ENCODE measurements at places on chromosomes 7 and 10.
A peak's percentile ranks its signal among the peaks of the same experiment; 100 is the strongest.

- no peak for DNase-seq
These were observed 476.2 kb upstream of the FZD8 start for GRCh38 chr10:36118314-36118713.

GRCh38 chr7:74343281-74344131, 54.3 kb downstream of the CLIP2 start:
- no peak for DNase-seq

DNA sequence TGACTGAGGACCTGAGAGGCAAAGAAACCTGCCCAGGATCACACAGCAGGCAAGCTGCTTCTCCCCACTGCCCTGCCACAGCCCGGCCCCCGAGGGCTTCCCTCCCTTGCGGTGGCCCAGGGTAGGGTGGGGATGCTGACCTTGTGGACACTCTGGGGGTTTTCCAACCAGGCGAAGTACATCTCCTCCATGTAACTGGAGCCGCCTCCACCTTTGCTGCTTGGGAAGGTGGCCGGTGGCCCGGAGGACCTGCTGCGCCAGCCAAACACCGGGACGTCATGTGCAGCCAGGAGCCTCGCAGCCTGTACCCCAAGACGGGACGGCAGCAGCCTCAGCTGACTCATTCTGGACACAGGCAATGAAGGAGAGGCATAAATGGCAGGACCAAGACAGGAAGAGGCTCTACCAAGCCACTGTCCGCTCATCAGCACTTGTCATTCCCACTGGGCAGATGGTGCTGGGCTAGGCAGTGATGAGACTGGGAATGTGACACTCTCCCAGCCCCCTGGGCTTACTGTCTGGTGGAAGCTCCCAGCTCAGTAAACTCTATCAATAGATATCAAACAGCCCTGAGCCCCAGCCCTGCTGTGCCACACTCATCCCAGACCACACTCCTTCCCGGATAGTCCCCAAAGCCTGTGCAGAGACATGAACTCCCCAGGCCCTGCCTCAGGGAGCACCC, 3.7 kb downstream of the OGDHL start:
- no peak for DNase-seq

DNA sequence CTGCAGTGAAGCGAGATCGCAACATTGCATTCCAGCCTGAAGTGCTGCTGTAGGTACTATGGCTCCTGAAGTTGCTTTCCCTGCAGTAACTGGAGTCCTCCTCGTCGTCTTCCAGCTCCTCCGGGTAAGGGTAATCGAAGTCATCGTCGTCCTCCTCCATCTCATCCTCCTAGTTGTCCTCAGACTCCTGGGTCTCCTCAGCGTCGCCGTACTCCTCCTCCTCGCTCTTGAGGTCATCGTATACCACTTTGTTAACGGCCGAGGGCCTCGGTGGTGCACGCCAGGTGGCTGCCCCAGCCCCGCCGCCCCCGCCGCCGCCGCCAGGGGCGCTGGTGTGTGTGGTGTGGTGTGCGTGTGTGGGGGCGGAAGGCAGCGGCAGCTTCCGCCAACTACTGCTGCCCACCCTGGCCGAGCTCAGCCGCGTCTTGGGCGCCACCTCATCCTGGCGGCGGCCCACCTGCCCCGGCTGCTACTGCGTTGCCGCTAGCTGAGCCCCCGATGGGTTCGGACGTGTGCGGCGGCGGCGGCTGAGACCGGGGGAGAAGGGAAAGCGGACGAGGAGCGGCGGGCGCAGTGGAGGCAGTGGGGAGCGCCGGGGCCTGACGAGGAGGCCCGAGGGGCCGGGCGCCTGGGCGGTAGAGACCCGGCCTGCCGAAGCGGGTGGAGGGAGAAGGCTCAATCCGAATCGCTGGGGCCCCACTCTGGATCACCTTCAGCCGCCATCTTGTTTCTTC, 11.8 kb upstream of the ACBD5 start:
- DNase-seq, result peak; percentile 51

- no peak for DNase-seq
These were observed at the start of gene PRSS2 for GRCh38 chr7:142770661-142771352. Gene PRSS2 (plus strand): TSS chr7:142770970. CDS start chr7:142770983, 13 bp downstream.

DNA sequence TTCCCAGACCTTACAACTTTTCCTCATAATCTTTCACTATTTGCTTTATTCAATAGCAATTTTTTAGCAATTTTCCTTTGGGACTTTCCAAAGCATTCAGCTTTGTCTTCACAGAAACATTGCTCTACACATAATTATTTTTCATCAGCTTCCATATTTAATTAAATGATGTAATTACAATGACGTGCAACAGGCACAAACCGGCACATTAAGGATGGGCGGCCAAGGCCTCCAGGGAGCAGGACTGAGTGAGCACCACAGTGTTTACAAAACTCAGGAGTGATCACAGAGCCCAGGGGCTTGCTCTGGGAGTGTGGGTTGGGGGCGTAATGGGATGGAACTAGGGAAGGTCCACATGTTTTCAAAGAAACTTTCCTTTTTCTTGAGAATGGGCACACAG, 69.8 kb downstream of the MAD1L1 start:
- peak; percentile 12 for DNase-seq

- DNase-seq, result no peak
These were observed 136.2 kb downstream of the PLXDC2 start for GRCh38 chr10:19952224-19953010.

DNA sequence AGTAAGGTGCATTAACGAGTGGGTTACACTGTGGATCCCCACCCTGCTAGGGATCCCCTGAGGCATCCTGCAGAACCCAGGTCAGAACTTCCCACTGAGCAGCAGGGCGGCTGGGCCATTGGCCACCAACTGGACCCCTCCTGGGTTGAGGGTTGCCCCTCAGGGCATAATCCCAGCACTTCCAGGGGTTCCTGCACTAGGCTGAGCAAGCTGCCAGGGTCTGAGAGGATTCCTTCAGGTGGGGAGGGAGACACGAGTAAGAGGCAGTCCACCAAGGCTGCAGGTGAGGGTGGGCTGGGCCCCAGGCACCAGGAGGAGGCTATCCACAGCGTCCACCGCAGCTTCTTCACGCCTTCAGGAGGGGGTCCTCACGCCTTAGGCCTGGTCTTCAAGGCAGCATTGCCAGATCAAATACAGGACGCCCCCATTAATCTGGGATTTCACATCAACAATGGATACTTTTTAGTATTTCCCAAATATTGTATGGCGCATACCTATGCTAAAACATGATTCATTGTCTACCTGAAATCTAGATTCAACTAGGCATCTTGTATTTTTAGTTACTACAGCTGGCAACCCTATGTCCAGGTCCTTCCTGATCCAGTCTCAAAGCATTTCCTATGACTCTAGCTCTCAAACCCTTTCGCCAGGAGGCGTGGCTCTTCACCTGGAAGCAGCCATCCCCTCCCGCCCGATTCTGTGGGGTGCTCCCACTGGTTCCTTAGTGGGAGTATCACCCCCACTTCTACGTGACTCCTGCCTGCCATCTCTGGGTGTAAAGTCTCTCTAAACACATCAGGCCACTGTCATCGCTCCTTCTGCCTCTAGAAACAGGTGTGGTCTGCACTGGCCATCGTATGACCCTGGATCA, 4.1 kb downstream of the PRKAG2 start:
- no peak for DNase-seq

GRCh38 chr10:62054408-62054807, 152.9 kb downstream of the ARID5B start:
- no peak for DNase-seq

GRCh38 chr10:133529576-133529946, 2.4 kb downstream of the CYP2E1 start:
- DNase-seq, result no peak

- no peak for DNase-seq
These were observed 25.4 kb downstream of the HECW1 start for GRCh38 chr7:43137811-43138210.

DNA sequence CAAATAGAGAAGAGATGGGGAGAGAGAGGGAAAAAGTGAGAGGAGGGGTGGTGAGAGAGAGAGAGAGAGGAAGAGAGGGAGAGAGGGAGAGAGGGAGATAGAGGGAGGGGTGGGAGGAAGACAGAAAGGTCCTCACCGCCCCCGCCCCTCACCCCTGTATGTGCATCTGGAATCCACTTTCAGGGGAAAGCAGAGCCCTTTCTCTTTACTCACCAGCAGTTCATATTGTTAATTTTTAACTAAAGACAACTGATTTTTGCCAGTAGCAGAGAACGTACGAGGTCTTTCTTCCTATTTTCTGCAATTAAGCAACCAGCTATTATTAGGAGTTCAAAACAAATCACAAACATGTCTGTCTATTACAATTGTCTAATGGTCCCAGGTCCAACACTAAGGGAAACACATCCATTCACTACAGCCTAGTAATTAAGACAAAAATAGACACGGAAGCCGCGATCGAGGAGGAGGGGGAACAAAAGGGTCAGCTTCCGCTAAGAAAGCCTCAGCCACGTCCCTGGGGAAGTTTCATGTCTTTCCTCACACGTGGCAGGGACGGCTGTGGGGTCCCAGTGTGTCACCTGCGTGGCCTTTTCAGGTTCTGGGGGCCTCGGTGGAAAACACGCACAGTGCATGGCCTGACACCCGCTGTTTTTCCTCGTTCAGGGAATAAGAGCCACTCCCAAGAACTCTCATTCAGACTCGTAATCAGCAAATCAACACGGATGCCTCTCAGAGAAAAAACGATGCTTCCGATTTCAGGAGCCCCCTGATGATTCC, 572.0 kb downstream of the PTPRN2 start:
- no peak for DNase-seq

GRCh38 chr10:124232686-124233545, 139.5 kb upstream of the CHST15 start:
- DNase-seq, result no peak

DNA sequence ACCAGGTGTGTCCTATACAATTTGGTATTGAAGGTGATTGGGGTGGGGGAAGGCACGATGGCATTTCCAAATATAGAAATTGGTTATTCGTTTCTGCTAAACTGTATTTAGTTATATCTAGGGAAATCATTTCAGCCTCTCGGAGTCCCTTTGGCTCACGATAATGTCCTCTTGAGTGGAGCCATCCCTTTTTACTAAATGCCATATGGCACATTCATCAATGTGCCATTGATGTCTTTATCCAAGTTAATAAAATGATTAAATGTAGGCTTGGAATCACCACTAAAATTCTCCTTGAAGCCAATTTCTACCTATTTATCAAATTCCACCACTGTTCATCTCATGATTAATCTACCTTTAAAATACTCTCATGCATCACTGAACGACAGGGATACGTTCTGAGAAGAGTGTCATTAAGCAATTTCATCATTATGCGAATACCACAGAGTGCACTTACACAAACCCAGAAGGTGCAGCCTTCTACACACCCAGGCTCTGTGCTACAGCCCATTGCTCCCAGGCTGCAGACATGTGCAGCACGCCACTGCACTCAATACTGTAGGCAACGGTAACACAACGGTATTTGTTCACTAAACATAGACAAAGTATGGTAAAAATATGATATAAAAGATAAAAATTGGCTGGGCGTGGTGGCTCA, 219.2 kb upstream of the C7orf33 start:
- no peak for DNase-seq

- no peak for DNase-seq
These were observed 91.7 kb downstream of the SLC25A40 start for GRCh38 chr7:87784424-87784823.

DNA sequence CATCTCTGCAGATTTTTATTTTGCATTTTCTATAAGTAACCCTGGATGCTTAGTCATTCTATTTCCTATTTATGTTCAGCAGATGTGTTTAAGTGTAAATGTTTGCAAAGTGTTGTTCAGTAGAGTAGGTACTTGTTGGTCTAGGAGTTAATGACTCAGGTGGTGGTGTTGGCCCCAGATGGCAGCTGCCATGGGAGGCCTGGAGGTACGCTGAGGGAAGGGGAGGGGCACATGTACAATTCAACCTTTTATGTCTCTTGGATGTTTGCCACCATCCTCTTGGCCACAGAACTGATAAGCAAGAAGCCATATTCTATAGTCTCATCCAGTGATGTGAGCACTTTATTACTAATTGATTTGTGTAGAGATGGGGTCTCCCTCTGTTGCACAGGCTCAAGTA, 68.1 kb upstream of the SLC39A12 start:
- no peak for DNase-seq

DNA sequence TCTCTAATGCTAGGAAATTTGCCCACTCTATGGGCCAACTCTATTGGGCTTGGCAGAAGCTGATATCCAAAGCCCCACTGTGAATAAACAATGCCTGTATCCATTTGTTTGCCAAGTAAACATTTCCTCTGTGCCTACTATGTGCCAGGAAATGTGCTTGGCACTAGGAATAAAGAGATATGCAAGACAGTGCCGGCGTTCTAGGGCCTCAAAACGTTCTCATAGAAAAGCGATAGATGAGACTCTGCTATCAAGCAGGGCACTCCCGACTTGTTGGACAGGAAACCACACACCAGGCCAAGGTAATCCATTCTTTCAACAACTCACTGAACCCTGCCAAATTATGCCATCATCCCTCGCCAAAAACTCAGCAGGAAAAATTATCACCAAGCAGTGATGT, 196.7 kb downstream of the IPMK start:
- DNase-seq, result no peak

- no peak for DNase-seq
These were observed 1.0 kb downstream of the MMD2 start for GRCh38 chr7:4957847-4958476.

DNA sequence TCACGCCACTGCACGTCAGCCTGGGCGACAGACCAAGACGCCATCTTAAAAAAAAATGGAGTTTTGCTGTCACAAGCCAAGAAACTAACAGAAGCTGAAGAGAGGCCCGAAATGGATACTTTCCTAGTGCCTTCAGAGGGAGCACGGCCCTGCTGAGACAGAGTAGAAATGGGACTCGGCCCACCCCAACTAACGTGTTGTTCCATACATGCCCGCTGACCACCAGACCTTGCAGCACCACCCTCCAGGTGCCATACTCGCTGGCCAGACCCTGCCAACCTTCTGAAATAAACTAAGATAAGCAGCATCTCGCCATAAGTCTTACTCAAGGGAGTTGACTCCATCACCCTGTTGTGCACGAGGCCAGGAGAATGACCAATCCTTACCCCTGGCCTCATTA, 29.5 kb upstream of the TUBB8 start:
- no peak for DNase-seq

- DNase-seq, result no peak
These were observed 17.9 kb downstream of the SH3PXD2A start for GRCh38 chr10:103837370-103838069.

DNA sequence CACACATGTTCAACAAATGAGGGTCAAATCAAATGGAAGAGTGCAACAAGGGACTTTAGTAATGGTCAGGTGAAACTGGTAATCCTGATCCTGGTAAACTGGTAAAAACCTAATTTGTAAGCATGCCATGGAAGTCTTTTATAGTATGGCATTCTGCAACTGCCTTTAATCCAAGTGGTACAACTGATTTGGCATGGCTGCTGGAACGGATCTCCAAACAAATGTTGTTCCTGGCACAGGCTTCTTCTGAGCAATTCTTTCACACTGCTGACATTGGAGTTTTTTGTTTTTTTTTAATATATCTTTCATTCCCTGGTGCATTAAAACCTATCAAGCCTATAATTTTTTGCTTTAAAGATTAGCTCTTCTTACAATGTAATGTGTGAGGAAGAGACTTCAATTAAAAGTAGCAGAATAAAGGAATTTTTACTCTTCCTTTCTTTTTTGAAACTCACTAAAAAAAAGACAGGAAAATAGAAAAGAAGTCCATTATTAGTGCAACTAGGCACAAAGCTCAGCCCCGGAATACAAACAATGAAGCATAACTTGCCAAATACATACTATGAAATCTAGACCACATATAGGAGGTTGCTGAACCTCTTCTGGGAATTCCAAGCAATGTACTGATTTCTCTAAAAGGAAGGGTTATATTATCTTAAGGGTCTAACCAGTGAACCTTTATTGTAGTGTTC, 79.3 kb upstream of the OIT3 start:
- no peak for DNase-seq

GRCh38 chr10:33252794-33253203, 81.7 kb downstream of the NRP1 start:
- DNase-seq, result no peak

GRCh38 chr10:12353399-12354242, 4.3 kb downstream of the CAMK1D start:
- no peak for DNase-seq

Data from NCI-H345 (cell line).